ENCODE measurements at places on chromosomes 5 and 9. TPM values are rescaled to one million over a fixed set of nuclear protein-coding genes. Genes with fewer than 3 reads are reported as not detected.

DNA sequence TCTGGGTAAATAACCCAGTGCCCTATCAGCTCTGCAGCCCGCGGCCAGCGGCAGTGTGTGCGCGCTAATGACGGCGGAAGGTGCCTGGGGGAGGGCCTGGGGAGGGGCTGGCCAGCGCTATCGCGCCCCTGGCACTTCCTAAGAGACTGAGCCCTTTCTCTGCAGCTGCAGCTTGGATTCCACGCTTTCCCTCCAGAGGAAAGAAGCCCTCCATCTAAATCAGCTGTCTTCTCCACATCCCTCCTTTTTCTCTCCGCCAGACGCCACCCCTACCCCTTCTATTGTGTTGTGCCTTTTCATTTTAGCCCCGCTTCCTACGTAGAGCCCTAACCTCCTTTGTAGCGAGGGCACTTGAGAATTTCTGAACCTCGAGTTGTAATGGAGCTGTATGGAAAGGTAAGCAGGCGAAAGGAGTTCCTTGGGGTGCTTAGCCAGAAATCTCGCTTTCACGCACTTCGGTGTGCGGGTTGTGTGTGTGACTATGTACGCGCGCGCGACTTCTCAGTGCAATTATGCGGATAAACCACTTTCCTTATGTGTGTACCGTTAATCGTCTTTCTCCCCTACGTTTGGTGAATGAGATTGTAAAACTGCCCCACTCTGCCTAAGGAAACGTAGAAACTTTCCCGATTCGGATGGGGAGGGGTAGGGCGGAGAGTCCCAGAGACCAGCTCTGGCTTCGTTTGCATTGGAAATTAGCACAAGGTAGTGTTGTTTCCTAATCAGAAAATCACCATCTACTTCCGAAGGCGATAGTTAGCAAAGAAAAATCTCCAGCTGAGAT, 664 bp upstream of the RAB3C start:
- H3K27me3 ChIP-seq, result peaks cover 18% of the 10 kb centered on the region
- no peak for DNase-seq
- H3K4me1 ChIP-seq, result peaks cover 12% of the 10 kb centered on the region

- H3K4me1 ChIP-seq, result peaks cover 25% of the 10 kb centered on the region
- no peak overlapping the region for H3K27ac ChIP-seq
- no peak for DNase-seq
- H3K4me3 ChIP-seq, result no peak overlapping the region
- H3K27me3 ChIP-seq, result no peaks in the 10 kb centered on the region
Observed at GRCh38 chr9:129185991-129186390, 7.9 kb upstream of the IER5L start.

DNA sequence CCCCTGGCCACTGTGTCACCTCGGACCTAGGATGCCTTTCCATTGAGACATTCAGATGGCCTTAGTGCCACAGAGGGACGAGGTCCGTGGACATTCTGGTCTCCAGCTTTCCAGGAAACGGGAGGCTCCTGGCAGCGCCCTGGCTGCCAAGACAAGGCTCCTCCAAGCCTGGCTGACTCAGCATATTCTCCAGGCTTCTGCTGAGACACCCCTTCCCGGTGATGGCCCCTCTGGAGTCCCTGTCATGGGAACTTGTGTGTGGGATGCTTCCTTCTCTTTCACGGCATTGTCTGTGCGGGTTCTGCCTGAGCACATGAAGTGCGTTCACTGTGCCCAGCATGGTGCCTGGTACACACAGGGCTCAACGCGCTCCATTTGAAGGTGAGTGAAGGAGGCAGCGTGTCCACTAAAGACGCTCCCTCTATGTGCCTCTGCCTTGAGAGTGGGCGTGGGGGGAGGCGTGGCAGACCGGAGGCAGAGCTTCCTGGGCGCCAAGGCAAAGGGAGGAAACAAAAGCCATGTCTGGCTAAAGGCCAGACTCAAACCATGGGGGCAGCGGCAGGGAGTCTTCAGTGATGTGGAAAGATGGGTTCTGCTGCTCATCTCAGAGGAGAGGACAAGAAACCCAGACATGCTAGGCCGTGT, 46.4 kb upstream of the PRRC2B start:
- H3K27ac ChIP-seq, result no peak overlapping the region
- H3K36me3 ChIP-seq, result no peaks in the 10 kb centered on the region
- no peaks in the 10 kb centered on the region for H3K27me3 ChIP-seq
- no peak for DNase-seq

The TAF1L gene
- total RNA-seq, result under 0.01 TPM

DNA sequence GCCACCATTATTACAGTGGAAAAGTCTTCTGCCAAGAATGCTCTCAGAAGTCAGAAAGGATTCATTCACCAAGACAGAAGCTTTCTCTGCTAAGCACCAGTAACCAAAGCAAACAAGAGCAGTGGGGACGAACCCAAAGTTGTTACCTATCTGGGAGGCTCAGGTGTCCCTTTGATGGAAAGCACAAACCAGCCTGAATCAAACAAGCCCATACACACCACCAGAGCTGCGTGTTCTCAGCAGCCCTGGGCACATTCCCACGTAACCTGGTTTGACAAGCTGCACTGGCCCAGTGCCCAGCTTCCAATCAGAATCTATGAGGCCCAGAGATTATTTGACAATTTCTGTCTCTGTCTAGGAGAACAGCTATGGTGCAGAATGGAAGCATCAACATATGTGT, 252.6 kb downstream of the ACTL7B start:
- H3K36me3 ChIP-seq, result no peaks in the 10 kb centered on the region
- no peaks in the 10 kb centered on the region for H3K4me1 ChIP-seq
- no peak overlapping the region for H3K27ac ChIP-seq
- H3K27me3 ChIP-seq, result no peaks in the 10 kb centered on the region
- peak; percentile 5 for DNase-seq
- H3K4me3 ChIP-seq, result no peak overlapping the region

The CFAP90 gene
- total RNA-seq, result 0.22 TPM

DNA sequence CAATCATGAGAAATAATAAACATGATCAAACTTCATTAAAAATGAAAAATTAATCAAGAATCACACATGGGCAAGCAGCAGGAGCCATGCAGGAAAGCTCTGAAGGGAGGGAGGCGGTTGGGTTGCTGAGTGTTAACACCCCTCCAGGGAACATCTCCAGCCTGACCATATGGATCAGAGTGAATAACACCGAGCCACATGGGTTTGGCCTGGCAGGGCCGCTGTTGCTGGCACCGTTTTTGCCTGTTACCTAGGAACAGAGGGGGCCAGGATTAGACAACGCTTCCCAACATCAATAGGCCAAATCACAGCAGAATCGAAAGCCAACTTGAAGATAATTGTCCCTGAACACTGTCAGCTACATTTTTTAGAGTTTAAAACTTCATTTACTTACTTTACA, 160.2 kb downstream of the DENND1A start:
- H3K27ac ChIP-seq, result no peak overlapping the region
- H3K27me3 ChIP-seq, result no peaks in the 10 kb centered on the region
- peak; percentile 25 for DNase-seq
- H3K4me1 ChIP-seq, result peaks cover 3% of the 10 kb centered on the region

The TAF11L5 gene
- total RNA-seq, result not detected

The HAVCR2 gene
- total RNA-seq, result 4.3 TPM

The NIM1K gene
- total RNA-seq, result 0.22 TPM

- no peak overlapping the region for H3K27ac ChIP-seq
- peaks cover 57% of the 10 kb centered on the region for H3K4me1 ChIP-seq
- H3K36me3 ChIP-seq, result no peaks in the 10 kb centered on the region
- peaks cover 5% of the 10 kb centered on the region for H3K27me3 ChIP-seq
- peak; percentile 78 for DNase-seq
- H3K4me3 ChIP-seq, result peak overlapping the region; percentile 56
Observed at GRCh38 chr9:137028263-137029057, 423 bp upstream of the ABCA2 start.

The NMUR2 gene
- 0.18 TPM for total RNA-seq

DNA sequence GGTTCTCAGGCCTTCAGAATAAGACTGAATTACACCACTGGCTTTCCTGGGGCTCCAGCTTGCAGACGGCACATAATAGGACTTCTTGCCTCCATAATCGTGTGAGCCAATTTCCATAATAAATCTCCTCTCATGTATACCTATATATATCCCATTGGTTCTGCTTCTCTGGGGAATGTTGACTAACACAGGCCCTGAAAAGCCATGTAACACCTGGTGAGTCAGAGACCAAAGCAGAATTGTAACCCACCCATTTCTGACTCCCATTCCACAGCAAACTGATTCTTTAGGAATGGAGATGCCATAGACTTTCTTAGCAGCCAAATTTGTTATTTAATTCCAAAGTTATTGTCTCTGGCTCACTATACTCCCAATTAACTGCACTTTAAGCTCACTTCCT, 85.4 kb upstream of the AGXT2 start:
- H3K4me1 ChIP-seq, result no peaks in the 10 kb centered on the region
- H3K27me3 ChIP-seq, result no peaks in the 10 kb centered on the region
- H3K4me3 ChIP-seq, result no peak overlapping the region
- H3K36me3 ChIP-seq, result no peaks in the 10 kb centered on the region
- no peak for DNase-seq
- no peak overlapping the region for H3K27ac ChIP-seq

The C5orf34 gene
- total RNA-seq, result 4.5 TPM

- peak overlapping the region; percentile 69 for H3K4me3 ChIP-seq
- H3K27me3 ChIP-seq, result peaks cover 16% of the 10 kb centered on the region
- H3K36me3 ChIP-seq, result no peaks in the 10 kb centered on the region
- DNase-seq, result peak; percentile 67
Observed at GRCh38 chr5:100904259-100904861, 1.3 kb upstream of the ST8SIA4 start.

The ARID3C gene
- total RNA-seq, result 0.09 TPM

DNA sequence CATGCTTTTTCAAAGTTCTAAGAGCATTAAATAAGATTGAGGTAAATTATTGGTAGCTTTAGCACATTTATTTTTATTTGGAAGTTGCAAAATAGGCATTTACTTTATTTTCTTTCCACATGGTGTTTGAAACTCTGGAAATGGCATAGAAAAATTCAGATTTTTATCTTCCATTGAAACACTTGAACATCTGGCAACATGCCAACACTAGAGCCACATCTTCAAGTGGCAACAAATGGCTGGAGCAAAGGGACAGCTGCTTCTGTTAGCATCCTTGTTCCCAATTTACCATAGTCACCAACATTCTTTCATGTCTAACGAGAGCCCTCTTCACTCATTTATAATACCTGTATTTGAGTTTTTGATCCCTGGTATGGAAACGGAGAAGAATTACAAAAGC, 539.9 kb downstream of the ZNF608 start:
- H3K4me3 ChIP-seq, result no peak overlapping the region
- DNase-seq, result peak; percentile 27
- no peaks in the 10 kb centered on the region for H3K4me1 ChIP-seq
- no peaks in the 10 kb centered on the region for H3K36me3 ChIP-seq
- no peak overlapping the region for H3K27ac ChIP-seq

- peaks cover 4% of the 10 kb centered on the region for H3K4me1 ChIP-seq
- no peak for DNase-seq
- H3K27ac ChIP-seq, result no peak overlapping the region
- no peaks in the 10 kb centered on the region for H3K36me3 ChIP-seq
Observed at GRCh38 chr9:99513441-99514112, 291.5 kb downstream of the SEC61B start.

- peak overlapping the region; percentile 77 for H3K4me3 ChIP-seq
- H3K27ac ChIP-seq, result peak overlapping the region; percentile 79
- peak; percentile 50 for DNase-seq
Observed at GRCh38 chr9:78030296-78030552, 1.4 kb downstream of the GNAQ start.

DNA sequence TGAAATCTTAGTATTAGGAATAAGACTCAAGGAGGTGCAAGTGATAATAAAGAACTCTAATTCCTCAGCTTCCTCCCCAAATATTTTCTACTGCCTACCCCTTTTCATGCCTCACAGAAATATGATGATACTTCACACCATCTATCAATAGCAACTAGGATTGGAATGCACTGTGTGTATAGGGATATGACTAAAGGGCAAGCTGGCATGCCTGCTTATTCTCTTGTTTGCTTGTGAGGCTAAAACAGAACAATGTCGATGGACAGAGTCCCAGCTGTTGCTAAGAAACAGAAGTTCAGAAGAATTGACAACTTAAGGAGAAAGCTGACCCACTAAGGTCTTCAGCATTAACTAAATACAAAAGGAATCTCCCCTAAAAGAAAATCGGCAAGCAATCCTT, 9.7 kb upstream of the CHD1 start:
- no peaks in the 10 kb centered on the region for H3K27me3 ChIP-seq
- H3K27ac ChIP-seq, result no peak overlapping the region
- peaks cover 24% of the 10 kb centered on the region for H3K4me1 ChIP-seq
- H3K36me3 ChIP-seq, result no peaks in the 10 kb centered on the region
- peak; percentile 57 for DNase-seq
